ENCODE measurements at places on chromosomes 16 and 17.

DNA sequence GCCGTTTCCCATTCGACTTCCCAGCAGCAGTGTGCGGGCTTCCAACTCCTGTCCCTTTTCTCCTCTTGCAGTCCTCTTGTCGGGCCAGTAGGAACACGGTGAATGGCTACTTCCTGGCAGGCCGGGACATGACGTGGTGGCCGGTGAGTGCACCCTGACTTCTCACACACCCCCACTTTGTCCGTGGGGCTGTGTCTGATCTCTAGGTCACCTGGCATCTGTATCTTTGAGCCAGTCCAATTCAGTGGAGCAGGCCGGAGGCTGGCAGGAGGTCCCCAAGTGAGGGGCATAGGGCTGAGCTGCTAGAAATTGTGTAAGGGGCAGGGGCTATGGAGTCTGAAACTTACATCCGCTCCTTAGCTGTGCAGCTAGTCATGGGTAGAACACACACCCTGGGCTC, 6.6 kb downstream of the SLC5A10 start:
- no peaks in the 10 kb centered on the region for H3K27me3 ChIP-seq
- H3K4me3 ChIP-seq, result no peak overlapping the region
- H3K27ac ChIP-seq, result no peak overlapping the region
- no peaks in the 10 kb centered on the region for H3K36me3 ChIP-seq

DNA sequence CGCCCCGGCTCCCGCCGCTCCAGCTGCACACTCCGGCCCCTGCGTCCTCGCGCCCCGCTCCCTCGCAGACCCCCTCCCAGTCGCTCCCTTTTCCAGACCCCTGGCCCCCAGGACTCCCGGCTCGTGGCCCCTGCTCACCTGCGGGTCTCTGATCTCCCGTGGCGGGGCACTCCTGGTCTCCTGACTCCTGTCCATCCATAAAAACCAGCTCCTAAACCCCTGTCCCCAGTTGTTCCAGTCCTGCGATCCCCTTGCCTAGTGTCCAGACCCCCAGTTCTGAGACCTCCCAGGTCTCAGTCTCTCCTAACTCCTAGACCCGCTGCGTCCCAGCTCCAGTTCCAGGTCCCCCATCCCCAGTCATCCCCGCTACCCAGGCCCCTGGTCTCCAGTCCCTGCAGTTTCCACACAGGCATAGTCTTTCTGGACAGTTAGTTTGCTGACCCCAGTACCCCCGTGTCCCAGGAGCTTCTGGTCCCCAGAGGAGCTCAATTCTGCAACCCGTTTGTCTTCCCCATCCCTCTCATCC, 379 bp downstream of the SNX29 start:
- DNase-seq, result no peak
- H3K4me3 ChIP-seq, result peak overlapping the region; percentile 92
- peaks cover 8% of the 10 kb centered on the region for H3K4me1 ChIP-seq
- no peaks in the 10 kb centered on the region for H3K27me3 ChIP-seq

- H3K4me3 ChIP-seq, result no peak overlapping the region
- no peak for DNase-seq
- H3K27me3 ChIP-seq, result no peaks in the 10 kb centered on the region
- H3K4me1 ChIP-seq, result no peaks in the 10 kb centered on the region
- H3K36me3 ChIP-seq, result no peaks in the 10 kb centered on the region
- H3K27ac ChIP-seq, result no peak overlapping the region
Measured at GRCh38 chr17:14451729-14452191, 150.9 kb downstream of the HS3ST3B1 start.

DNA sequence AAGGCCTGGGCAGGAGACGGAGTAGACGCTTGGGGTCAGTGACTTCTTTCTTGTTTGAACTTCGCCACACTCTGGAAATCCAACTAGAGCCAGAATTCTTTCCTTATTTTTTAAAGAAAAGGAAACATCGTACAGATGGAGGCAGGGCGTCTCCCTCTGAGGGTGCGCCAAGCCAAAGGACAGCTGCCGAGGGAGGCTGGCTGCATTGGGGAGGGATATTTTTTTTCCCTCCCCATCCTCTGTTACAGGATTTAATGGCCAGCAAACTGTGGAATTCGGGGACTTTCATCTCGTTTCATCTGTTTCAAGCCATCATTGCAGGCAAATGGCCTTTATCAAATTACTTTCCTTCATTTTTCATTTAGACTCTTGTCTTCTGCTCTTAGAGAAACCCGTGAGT, 15.9 kb downstream of the CDK5R1 start:
- H3K27me3 ChIP-seq, result no peaks in the 10 kb centered on the region
- H3K27ac ChIP-seq, result no peak overlapping the region
- no peak for DNase-seq
- no peaks in the 10 kb centered on the region for H3K36me3 ChIP-seq
- peaks cover 2% of the 10 kb centered on the region for H3K4me1 ChIP-seq

DNA sequence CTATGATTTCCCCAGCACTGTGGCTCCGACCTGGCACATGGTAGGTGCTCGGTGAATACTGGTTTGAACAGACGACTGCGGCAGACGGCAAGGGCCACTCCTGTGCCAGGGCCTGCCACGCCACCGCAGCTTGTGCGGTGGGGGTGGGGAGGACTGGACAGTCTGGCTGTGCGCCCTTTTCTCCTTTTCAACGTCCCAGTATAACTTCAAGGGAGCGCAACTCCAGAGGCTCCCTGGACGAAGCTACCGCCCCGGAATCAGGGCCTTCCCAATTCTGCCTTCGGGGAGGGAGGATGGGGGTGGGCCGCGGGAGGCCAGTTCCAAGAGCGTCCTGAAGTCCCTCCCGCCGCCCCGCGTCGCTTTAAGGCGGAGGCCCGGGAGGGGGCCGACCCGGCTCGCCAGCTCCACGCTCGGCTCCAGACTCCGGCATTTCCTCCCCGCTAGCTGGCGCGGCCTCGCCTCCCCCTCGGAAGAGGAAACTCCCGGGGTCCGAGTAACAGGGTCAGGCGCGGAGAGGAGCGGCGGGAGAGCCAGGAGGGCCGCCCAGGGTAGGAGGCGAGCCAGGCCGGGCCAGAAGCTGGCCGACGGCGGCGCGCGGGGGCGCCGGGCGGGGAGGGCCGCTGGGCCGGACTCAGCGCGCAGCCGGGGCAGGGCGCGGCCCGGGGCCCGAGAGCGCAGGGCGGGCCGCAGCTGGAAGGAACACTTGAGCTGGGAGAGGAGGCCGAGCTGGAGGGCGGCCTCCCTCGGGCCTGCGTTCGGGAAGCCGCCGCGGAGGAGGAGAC, at the start of gene ITPRIPL2:
Gene ITPRIPL2 (plus strand): TSS at position 388 of the 782 bp plus-strand sequence. CDS start 498 bp downstream, outside the sequence.
- peaks cover 9% of the 10 kb centered on the region for H3K36me3 ChIP-seq
- H3K4me1 ChIP-seq, result peaks cover 12% of the 10 kb centered on the region
- H3K27me3 ChIP-seq, result no peaks in the 10 kb centered on the region
- peak; percentile 94 for DNase-seq
- peak within 1 kb of the TSS; percentile 92 for H3K4me3 ChIP-seq
- peak within 1 kb of the TSS; percentile 98 for H3K27ac ChIP-seq

- H3K27me3 ChIP-seq, result no peaks in the 10 kb centered on the region
- no peak for DNase-seq
- no peak overlapping the region for H3K4me3 ChIP-seq
- no peak overlapping the region for H3K27ac ChIP-seq
Measured at GRCh38 chr16:2709588-2709984, 10.4 kb downstream of the PRSS27 start.

- H3K4me1 ChIP-seq, result peaks cover 10% of the 10 kb centered on the region
- H3K4me3 ChIP-seq, result no peak overlapping the region
- H3K36me3 ChIP-seq, result no peaks in the 10 kb centered on the region
- no peak overlapping the region for H3K27ac ChIP-seq
Measured at GRCh38 chr17:74921769-74922168, 1.3 kb downstream of the USH1G start.

GRCh38 chr16:3065069-3065741, at the start of gene IL32:
IL32 (plus strand) TSS chr16:3065640; CDS start chr16:3065812, 172 bp downstream.
- H3K36me3 ChIP-seq, result no peaks in the 10 kb centered on the region
- H3K4me3 ChIP-seq, result peak within 1 kb of the TSS; percentile 45
- H3K27ac ChIP-seq, result peak within 1 kb of the TSS; percentile 19
- no peaks in the 10 kb centered on the region for H3K4me1 ChIP-seq
- no peaks in the 10 kb centered on the region for H3K27me3 ChIP-seq
- peak; percentile 83 for DNase-seq

DNA sequence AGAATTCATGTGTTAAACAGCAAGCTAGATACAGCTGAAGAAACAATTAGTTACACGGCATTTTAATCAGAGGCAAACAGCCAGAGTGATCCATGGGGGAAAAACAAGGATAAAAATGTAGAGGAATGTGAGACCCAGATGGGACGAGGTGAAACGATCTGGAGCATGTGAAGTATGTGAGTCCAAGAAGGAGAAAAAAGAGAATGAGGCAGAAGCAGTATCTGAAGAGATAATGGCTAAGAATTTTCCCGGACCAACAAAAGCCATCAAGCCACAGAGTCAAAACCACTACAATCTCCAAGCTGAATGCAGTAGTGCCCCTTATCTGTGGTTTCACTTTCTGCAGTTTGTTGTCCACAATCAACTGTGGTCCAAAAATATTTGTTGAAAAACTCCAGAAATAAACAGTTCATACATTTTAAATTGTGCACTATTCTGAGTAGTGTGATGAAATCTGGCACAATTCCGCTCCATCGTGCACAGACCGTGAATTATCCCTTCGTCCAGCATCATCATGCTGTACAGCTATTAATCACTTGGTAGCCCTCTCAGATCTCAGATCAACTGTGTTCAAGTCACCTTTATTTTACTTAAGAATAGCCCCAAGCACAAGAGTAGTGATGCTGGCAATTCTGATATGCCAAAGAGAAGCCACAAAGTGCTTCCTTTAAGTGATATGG, 18.8 kb downstream of the MYH10 start:
- DNase-seq, result no peak
- peak overlapping the region; percentile 93 for H3K27ac ChIP-seq
- H3K4me1 ChIP-seq, result peaks cover 16% of the 10 kb centered on the region
- no peaks in the 10 kb centered on the region for H3K27me3 ChIP-seq

GRCh38 chr17:58913552-58913951, 157.9 kb downstream of the PPM1E start:
- no peaks in the 10 kb centered on the region for H3K4me1 ChIP-seq
- no peak for DNase-seq
- H3K27me3 ChIP-seq, result no peaks in the 10 kb centered on the region
- no peaks in the 10 kb centered on the region for H3K36me3 ChIP-seq
- no peak overlapping the region for H3K27ac ChIP-seq

- peak overlapping the region; percentile 33 for H3K4me3 ChIP-seq
- peaks cover 3% of the 10 kb centered on the region for H3K4me1 ChIP-seq
- DNase-seq, result peak; percentile 91
- peaks cover 6% of the 10 kb centered on the region for H3K36me3 ChIP-seq
Measured at GRCh38 chr16:14486520-14487303, 143.3 kb downstream of the PARN start.

DNA sequence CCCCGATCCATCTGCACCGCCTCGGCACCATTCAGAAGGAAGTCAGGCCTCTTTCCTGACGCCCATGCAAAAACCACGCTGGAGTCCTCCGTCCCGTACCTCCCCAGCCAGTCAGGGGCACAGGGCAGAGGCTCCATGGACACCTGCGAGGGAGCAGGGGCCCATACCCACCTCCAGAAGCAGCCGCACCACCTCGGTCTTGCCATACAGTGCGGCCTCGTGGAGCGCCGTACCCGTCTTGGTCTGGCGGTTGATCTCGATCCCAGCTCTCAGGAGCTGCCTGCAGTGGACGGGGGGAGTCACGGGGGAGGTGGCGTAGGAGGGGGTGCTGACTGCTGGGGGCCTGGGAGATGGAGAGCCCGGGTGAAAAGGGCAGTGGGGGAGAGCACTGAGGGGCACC, 9.2 kb downstream of the CASKIN2 start:
- no peak overlapping the region for H3K4me3 ChIP-seq
- H3K27ac ChIP-seq, result no peak overlapping the region
- no peaks in the 10 kb centered on the region for H3K27me3 ChIP-seq
- H3K36me3 ChIP-seq, result peaks cover 45% of the 10 kb centered on the region

- H3K27me3 ChIP-seq, result no peaks in the 10 kb centered on the region
- H3K36me3 ChIP-seq, result peaks cover 19% of the 10 kb centered on the region
- no peak overlapping the region for H3K4me3 ChIP-seq
- H3K4me1 ChIP-seq, result peaks cover 4% of the 10 kb centered on the region
- H3K27ac ChIP-seq, result peak overlapping the region; percentile 22
Measured at GRCh38 chr16:22235839-22236745, 30.0 kb downstream of the EEF2K start.

- no peak overlapping the region for H3K27ac ChIP-seq
- no peaks in the 10 kb centered on the region for H3K27me3 ChIP-seq
- H3K4me1 ChIP-seq, result no peaks in the 10 kb centered on the region
- DNase-seq, result no peak
- H3K4me3 ChIP-seq, result no peak overlapping the region
Measured at GRCh38 chr16:84766978-84767773, 52.6 kb upstream of the CRISPLD2 start.

GRCh38 chr16:80004113-80004512, 403.6 kb upstream of the MAF start:
- no peaks in the 10 kb centered on the region for H3K36me3 ChIP-seq
- H3K4me1 ChIP-seq, result no peaks in the 10 kb centered on the region
- no peaks in the 10 kb centered on the region for H3K27me3 ChIP-seq

- no peak overlapping the region for H3K27ac ChIP-seq
- no peak overlapping the region for H3K4me3 ChIP-seq
- H3K4me1 ChIP-seq, result no peaks in the 10 kb centered on the region
Measured at GRCh38 chr16:55248058-55248457, 75.9 kb upstream of the IRX6 start.

DNA sequence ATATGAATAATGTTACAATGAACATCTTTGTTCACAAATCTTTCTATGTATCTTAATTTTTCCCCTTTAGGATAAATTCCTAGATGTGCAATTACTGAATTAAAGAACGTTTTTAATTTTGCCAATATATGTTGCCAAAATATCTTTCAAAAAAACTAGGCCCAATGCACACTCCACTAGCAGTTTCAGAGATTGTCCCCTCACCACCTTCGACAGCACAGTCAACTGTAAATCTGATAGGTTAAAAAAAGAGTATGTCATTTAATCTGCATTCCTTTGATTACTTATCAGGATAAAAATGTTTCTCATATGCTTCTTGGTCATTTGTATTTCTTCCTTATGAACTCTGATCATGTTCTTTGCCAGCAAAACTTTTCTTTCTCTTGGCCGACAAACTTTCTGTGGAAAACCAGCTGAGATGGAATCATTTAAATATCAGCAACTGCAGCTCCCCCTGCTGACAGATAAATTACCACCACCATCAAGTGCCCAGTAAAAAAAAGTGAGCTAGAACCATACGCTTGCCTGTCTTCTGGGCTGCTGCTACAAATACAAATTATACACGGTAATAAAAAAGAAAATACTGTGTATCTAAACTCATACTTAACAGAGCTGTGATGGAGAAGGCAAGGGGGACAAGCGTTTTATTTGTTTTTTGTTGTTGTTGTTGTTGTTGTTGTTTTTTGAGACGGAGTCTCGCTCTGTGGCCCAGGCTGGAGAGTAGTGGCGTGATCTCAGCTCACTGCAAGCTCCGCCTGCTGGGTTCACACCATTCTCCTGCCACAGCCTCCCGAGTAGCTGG, 19.6 kb upstream of the KANSL1 start:
- H3K4me3 ChIP-seq, result no peak overlapping the region
- DNase-seq, result peak; percentile 80
- peaks cover 2% of the 10 kb centered on the region for H3K36me3 ChIP-seq
- H3K4me1 ChIP-seq, result peaks cover 6% of the 10 kb centered on the region
- H3K27ac ChIP-seq, result no peak overlapping the region
- H3K27me3 ChIP-seq, result no peaks in the 10 kb centered on the region

DNA sequence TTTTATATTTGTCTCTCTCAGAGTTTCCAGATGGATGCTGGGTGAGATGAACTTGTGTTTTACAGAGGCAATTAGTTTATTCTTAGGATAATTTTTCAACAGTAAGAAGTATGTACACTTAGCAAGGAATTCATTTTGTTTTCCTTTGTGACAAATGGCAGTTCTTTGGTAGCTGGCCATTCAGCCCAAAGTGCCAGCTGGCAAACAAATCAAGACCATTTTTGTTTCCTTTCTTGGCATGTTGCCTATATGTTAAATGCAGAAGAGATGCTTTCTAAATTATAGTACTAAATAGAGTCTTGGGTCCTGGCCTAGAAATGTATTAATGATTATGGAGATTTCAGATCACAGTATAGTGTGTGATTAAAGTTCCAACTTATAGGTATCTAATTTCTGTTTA, 337.1 kb downstream of the CNTNAP4 start:
- H3K27me3 ChIP-seq, result no peaks in the 10 kb centered on the region
- no peaks in the 10 kb centered on the region for H3K36me3 ChIP-seq
- no peak overlapping the region for H3K4me3 ChIP-seq
- no peak overlapping the region for H3K27ac ChIP-seq
- no peak for DNase-seq
- no peaks in the 10 kb centered on the region for H3K4me1 ChIP-seq

Measured in ascending aorta (tissue), 2 donors.